CD8-positive, alpha-beta memory T cell (primary cell): ENCODE measurements at places on chromosomes 5 and 9.

DNA sequence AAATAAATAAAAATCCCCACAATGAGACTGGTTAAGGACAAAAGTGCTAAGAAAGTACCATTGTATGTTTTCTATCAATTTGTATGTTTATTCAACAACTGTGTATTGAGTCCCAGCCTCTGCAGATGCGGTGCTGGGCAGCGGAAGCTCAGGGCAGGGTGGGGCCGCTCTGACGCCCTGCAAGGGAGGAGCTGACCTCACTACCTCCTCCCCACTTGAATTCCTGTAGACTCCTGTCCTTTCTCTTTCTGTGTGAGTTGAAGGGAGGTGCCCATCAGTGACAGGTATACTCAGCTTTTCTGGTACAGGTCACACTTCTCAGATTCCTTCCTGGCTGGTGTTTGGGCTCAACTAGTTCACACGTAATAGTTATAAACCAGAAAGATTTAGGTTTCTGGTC is 27.0 kb downstream of the ANGPTL2 start:
- DNase-seq: no peak

- no peak for DNase-seq
Measured at GRCh38 chr9:130518233-130518632, 61.1 kb upstream of the FUBP3 start.

- no peak for DNase-seq
Measured at GRCh38 chr5:170755679-170756456, 27.7 kb upstream of the GABRP start.

DNA sequence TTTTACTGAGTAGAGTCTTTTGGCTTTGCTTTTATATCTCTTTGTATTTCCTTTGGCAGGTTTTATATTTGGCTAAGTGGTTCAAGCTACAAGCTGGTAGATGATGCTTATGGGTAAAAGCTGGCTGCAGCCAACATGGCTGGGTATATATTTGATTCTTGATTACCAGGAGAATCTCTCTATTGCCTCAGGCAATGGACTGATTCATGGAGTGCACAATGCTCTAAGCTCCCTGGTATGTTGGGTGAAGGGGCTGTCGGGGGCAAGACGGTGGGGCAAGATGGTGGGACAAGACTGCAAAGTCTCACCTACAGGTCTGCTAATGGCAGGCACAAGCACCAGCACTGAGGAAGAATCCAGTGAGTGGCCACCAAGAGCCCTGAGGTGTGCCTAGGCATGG is 366.6 kb downstream of the DMAC1 start:
- DNase-seq: no peak

GRCh38 chr9:126233175-126233574 is 93.5 kb upstream of the MVB12B start:
- DNase-seq: no peak

- DNase-seq: no peak
Measured at GRCh38 chr9:69468380-69468779, 143.4 kb downstream of the ENTREP1 start.

DNA sequence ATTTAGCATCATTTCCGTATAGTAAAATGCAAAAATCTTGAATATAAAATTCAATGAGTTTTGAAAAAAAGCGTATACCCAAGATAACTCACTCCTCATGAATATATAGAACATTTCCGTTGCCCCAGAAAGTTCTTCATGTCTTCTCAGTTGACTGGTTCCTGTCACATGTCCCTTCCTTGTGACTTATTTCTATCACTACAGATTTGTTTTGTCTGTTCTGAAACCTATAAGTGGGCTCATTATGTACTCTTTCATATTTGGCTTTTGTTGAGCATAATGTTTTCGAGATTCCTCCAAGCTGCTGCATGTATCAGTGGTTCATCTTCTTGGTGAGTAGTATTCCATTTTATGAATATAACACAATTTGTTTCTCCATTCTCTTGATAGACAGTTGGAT is 11.0 kb upstream of the HACD4 start:
- DNase-seq: no peak

DNA sequence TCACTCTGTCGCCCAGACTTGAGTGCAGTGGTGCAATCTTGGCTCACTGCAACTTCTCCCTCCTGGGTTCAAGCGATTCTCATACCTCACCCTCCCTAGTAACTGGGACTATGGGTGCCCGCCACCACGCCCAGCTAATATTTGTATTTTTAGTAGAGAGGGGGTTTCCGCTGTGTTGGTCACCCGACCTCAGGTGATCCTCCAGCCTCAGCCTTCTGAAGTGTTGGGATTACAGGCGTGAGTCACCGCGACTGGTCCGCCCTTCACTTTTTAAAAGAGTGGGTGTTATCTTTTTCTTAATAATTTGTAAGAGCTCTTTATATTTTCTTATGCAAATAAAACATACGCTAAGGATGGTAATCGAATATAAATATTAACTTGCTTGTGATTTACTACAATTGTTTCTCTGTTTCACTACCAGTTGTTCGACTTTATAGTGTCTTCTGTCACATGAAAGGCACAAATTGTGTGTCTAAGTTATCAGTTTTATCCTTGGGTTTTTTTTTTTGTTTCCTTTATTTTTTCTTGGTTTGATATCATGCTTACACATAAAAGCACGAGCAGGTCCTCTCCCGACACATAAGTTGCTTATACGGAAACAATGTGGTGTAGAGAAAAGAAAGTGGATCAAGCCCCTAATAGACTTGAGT is 1.9 kb upstream of the GPBP1 start:
- no peak for DNase-seq
